ENCODE measurements at places on chromosomes 7 and 10.
A peak's percentile ranks its signal among the peaks of the same experiment; 100 is the strongest.

- DNase-seq, result no peak
Measured at GRCh38 chr7:88337572-88337971, 30.9 kb upstream of the STEAP4 start.

GRCh38 chr7:23298141-23298881, 828 bp upstream of the MALSU1 start:
- no peak for DNase-seq

DNA sequence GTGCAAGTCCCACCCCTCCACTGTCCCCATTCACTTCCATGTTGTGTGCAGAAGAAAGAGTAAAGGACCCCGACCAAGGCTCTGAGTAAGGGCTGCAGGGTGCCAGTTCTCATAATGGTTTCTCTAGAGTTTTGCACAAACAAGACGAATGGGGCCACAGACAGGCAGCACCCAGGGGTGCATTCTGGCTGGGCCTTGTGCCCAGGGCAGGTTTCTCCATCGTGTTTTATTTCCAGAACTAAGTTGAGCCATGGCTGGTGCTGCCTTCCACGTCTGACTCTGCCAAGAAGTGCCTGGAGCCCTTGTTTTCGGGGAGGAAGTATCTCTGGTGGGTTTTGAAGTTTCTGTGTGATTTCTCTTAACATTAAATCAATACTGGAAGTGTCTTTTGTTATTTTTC, 95.0 kb upstream of the SDK1 start:
- DNase-seq, result peak; percentile 7

GRCh38 chr10:125811251-125811650, 11.8 kb downstream of the UROS start:
- DNase-seq, result no peak

- DNase-seq, result no peak
Measured at GRCh38 chr7:87263537-87263936, 44.0 kb upstream of the TMEM243 start.

GRCh38 chr10:98351831-98352402, 63.1 kb downstream of the PYROXD2 start:
- DNase-seq, result no peak

DNA sequence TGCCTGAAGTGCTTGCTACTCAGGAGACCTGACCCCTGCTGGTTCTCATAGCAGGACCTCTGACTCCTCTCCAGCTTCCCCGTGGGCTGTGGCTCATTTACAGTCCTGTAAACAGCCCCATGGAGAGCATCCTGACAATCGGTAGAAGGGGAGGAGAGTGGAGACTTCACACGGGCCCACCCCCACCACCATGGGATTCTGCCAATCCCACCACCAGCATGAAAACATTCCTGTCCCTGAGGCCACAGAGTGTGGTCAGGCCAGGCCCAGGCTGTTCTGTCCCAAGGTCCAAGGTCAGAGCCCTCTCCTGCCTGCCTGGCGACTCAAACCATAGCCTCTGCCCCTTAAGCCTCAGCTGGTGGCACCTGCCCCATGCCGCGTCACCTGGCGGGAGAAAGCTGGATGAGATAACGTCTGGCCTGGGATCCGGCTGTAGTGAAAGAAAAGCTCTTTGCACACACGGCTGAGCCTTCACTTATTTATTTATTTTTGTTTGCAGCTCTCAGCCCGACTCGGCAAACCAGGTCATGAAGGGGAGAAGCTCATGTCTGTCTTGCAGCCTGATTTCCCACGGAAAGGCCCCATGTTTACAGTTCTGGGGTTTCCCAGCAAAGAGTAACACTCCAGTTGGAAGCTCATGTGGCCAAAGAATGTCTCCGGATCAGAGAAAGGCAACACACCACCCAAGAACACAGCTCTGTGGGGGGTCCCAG, 293.6 kb upstream of the ZMIZ1 start:
- no peak for DNase-seq

DNA sequence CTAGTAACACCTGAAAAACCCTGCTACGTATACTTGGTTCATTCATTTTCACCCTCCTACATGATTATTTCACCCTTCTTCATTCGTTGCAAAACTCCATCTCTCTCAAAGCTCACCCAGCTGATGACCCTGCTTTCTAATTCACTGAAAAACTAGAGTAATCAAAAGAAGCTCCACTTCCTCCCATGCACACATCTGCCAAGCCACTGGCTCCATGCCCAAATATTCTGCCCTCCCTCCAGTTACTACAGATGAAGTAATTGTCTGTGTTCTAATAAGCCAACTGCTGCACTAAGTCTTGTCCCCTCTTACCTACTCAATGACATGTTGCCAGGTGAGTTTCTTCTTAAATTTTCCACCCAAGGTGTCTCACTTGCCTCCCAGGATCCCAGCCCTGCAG, 96.9 kb upstream of the CCDC71L start:
- no peak for DNase-seq

DNA sequence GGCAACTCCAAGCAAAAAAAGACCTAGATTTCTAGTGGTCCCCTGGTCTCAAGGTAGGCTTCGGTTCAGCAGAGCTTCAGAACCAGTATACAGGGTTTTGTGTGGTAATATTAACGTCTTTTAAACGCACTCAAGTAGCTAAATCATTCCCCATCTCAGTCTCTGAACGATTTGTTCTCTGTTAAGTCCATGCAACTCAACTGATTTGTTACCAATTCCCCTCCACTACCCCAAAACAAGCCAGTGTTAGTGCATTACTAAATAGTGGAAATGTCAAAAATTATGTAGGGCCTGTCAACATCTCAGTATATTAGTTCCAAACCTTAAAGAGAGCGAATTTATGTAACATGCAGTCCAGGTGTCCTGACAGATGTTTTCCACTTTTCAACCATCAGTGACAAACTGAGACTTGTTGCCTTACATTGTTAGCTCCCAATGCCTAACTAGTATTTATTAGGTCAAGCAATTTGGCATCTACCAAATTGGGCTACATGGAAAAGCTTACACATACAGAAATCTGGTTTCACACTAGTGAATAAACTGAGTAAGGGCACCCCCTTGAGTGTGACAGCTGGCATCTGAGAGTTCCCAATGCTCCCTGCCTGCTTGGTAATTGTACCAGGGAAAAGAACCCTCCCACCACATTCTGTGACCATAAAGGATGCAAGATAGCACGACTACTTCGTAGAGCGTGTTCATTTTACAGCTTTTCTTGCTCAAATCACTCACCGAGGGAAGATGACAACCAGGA, 12.2 kb downstream of the HNRNPA2B1 start:
- no peak for DNase-seq

GRCh38 chr7:158315881-158316280, 271.7 kb downstream of the PTPRN2 start:
- no peak for DNase-seq

- DNase-seq, result no peak
Measured at GRCh38 chr10:12471135-12471534, 121.8 kb downstream of the CAMK1D start.

- DNase-seq, result no peak
Measured at GRCh38 chr10:98425511-98426352, 10.8 kb upstream of the PYROXD2 start.

- no peak for DNase-seq
Measured at GRCh38 chr7:18096087-18096486, 68.4 kb upstream of the PRPS1L1 start.

DNA sequence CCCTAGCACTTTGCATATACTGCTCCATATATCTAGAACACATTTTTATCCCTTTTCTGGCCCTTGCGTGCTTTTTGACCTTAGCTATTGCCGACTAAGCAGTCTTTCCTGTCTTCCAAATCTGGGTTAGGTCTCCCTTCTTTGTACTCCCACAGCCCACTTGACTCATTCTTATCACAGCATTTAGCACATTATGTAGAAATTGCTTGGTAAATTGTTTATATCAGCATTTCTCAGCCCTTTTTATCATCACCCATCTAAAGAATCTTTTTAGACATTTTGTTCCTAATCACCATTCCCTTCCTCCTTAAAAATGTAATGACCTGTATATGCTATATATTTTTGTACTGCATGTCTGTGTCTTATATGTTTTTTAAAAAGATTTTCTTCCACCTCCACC, 101.7 kb downstream of the SDHAF3 start:
- DNase-seq, result no peak

DNA sequence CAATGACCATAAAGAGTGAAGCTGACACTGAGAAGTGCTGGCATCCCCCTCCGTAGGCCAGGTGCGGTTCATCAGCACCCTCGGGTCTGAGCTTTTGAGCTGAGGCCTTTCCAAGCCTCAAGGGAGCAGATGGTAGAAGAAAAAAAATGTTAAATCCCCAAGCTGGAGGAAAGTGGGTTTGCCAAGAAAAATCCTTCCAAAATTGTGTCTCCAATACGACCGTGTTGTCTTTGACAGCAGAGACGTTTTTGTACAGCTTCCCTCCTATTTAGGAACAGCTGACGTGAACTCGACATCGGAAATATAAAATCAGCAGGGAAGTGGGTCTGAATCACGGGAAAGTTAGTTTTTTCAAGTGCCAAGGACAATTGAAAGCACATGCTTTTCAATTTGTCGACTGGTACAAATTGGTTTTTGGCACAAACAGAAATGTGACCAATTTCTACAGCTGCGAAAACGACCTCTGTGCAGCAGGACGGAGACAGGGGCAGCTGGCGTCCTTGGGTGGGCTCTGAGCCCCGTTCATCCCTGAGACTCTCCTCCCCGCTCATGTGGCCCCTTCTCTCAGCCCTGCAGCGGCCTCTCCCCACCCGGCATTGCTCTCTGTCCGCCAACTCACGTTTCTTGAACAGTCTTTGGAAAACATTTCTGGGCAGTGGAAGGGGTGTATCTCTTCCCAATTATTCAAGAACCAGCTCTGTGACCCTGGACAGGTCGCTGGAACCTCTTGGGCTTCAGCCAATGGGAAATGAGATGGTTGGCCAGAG, 89.9 kb downstream of the PAXIP1 start:
- DNase-seq, result no peak

DNA sequence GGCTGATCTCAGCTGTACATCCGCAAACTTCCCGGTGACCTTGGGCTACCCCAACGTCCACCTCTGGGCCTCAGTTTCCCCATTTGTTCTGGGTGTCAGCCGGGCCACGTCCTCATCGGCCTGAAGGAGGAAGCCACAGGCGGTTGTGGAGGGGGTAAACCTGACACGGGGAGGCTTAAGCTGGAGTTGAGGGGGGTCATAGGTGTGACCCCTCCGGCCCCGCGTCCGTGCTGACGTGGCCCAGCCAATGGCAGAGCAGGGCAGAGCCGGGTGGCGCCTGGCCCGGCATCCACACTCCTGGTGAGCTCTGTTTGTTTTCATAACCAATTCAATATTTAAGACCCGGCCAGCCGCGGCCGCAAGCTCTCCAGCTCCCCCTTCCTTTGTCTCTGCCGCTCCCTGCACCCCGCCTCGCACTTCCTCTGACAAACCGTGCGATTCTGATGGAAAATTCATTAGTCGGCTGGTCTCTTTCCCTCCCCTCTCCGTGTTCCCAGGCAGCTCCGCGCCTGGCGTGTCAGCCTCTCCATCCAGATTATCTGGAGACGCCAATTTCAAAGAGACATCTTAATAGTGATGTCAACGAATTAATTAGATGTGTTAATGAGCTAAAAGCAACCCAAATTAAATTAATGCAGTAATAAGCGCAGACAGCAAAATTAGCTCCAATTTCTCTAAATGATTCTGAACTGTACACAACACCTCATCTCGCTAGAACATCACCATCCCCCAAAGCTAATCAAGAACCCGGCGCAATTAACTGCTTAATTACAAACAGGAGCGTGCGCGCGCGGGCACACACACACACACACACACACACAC, 55.4 kb downstream of the MICALL2 start:
- peak; percentile 59 for DNase-seq

GRCh38 chr7:107538001-107538400, 25.7 kb downstream of the COG5 start:
- DNase-seq, result no peak

- no peak for DNase-seq
Measured at GRCh38 chr7:42159130-42159529, 77.9 kb downstream of the GLI3 start.

DNA sequence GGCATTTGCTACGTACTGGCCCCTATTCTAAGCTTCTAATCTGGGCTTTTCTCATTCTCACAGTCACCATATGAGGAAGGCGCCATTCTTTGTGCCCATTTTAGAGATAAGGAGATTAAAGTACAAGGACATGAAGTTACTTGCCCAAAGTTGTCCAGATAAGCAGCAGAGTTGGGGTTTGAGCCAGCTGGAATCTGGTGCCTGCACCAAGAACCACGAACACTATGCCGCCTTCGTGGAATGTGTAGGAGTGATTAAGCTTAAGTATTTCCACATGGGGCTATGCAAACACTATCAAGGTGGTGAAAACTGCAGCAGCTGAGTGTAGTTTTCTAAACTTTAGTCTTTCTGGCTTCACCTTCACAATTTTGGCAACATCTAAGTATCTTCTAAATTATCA, 342.7 kb upstream of the ETV1 start:
- DNase-seq, result no peak

DNA sequence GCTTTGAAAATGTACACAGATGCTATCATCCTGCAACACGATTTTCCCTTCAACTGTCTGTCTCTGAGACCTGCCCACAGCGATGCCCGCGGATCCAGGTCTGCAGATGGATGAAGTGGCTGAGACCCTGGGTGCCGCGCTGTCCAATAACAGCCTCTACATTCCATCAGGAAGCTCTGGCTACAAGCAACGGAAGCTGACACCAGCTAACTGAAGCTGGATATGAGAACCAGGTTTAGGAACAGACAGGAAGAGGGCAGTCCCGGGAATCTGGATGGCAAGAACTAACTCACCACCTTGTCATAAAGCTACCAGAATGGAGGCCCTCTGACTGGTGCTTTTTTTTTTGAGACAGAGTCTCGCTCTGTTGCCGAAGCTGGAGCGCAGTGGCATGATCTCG, 32.3 kb upstream of the CTBP2 start:
- no peak for DNase-seq

- no peak for DNase-seq
Measured at GRCh38 chr7:139153832-139154231, 44.3 kb upstream of the ZC3HAV1 start.

DNA sequence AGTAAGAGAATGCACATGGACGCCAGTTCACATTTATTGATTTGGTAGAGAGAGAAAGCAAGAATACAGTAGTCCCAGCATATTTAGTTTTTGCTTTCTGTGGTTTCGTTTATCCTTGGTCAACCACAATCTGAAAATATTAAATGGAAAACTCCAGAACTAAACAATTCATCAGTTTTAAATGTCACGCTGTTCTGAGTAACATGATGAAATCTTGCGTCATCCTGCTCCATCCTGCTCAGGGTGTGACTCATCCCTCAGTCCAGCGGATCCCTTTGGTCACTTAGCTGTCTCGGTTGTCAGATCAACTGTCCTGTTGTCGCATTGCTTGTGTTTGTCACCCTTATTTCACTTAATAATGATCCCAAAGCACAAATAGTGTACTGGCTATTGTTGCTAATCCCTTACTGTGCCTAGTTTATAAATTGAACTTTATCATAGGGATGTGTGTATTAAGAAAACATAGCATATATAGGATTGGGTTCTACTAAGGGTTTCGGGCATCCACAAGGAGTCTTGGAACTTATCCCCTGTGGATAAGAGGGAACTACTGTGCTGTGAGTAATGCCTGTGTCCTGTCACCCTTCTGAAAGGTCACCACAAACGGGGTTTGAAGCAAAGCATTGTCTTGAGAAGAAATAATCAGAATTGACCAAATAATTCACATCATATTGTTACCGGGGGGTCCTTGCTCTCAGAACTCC, 73.6 kb downstream of the OTUD1 start:
- DNase-seq, result no peak

All from mesothelial cell of epicardium (in vitro differentiated cells).